GM13976 (cell line): ENCODE measurements at places on chromosomes 3 and 15.
A peak's percentile ranks its signal among the peaks of the same experiment; 100 is the strongest.

GRCh38 chr3:46693892-46694226, 380 bp upstream of the ALS2CL start:
- no peak for DNase-seq

DNA sequence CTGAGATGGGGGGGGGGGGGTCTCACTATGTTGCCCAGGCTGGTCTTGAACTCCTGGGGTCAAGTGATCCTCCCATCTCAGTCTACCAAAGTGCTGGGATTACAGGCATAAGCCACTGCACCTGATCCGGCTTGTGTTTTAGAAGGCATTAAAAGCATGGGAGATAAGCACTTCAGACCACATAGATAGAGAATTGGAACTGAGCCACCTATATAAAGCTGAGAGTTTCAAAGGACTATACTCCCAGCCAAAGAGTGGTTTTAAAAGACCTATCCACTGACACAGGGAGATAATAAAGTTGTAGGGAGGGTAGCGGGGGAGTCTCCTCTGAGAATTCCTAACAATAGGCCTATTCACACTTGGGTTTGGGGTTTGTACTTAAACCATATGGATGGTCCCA, 34.8 kb downstream of the DENND4A start:
- no peak for DNase-seq

DNA sequence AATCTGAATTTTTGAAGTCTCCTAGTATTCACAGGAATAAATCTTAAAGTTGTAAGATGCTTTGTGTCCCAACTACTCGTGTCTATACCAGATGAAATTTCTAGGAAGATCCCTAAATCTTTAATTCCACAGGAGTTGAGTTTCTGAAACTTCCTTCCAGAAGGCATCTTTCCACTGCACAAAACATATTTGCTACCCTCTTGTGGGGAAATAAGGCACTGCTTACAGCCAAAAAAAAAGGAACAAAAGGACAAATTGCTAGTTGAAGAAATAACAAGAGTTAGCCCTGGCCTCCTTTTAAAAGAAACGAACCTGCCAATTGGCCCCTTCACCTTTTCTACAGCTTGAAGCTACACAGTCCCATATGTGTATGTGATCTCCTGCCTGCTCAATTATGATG, 54.0 kb downstream of the TAFA4 start:
- DNase-seq: no peak

DNA sequence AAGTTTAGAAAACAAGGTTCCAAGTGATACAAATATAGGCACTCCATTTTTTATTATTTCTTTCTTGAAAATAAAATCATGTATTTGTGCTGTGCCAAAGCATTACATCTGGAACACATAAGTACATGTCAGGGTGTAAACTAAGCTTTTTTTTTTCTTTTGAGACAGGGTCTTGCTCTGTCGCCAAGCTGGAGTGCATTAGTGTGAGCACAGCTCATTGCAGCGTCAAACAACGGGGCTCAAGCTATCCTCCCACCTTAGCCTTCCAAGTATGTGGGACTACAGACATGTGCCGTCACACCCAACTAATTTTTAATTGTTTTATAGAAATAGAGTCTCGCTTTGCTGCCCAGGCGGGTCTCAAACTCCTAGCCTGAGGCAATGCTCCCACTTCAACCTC, 9.0 kb downstream of the SPATA12 start:
- DNase-seq: no peak

GRCh38 chr3:65888196-65888595, 150.5 kb downstream of the MAGI1 start:
- no peak for DNase-seq

DNA sequence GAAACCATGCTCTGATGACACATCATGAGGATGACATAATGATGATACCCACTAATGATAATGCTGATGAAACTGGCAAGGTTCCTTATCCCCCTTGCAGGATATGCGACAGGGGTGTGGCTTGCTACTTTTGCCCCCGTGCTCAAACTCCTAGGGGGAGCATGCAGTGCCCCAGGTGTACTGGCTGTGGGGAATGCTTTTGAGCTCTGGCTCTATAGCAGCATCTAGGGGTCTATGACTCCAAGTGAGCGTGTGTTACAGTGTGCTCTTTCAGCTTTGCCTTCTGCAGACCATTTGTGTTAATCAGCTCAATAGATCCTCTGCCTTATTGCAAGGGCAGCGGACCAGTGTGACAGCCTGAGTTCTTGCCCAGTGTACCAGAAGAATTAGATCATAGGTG, 1239.5 kb downstream of the SI start:
- no peak for DNase-seq

DNA sequence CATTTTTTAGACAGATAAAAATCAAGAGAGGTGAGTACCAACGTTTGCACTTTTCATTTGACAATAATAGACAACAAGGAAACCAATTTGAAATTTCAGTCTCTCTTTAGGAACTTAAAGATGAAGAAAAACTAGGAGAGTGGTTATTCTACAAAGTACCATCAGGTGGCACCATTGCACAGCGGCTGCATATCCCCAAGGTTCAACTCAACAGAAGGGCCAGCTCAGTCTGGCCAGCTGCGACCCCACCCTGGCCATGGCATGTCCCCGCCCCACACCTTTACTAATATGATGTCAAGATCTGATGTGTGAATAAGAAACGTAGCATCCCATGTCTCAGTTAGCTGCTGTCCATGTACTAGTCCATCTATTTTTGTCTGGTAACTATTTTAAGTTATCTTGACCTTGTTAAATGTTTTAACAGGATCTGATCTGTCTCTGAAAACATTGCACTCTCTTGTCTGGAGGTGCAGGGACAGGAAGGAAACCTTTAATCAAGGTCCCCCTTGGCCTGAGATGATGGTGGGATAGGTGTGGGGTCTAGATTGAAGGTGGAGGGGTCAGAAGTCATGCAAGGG, 35.5 kb upstream of the CGNL1 start:
- DNase-seq: peak; percentile 65

GRCh38 chr15:72774696-72775383, 8.7 kb downstream of the ADPGK start:
- no peak for DNase-seq

GRCh38 chr15:73950831-73951561, 24.7 kb downstream of the LOXL1 start:
- DNase-seq: peak; percentile 86
